ENCODE measurements at places on chromosomes 4 and X.

- no peak for DNase-seq
These were observed 407.0 kb downstream of the BCOR start for GRCh38 chrX:39690541-39691415.

DNA sequence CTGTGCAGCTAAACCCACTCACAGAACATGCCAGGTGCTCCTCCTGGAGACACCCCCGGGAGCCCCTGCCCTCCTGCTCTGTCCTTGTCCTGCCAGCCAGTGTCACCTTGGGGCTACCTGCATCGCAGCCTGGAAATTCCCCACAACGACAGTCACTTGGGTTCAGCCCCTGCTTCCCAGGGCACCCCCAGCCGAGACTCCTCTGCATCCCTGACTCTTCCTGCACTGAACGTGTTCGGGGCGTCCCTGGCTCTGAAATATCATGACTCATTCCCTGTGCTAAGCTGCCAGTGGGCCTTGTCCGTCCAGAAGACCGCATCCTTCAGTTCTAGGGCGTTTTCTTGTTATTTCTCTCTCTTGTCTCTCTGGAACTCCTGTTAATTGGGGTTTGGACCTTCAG lies 5.8 kb downstream of the CFAP99 start:
- DNase-seq: no peak

DNA sequence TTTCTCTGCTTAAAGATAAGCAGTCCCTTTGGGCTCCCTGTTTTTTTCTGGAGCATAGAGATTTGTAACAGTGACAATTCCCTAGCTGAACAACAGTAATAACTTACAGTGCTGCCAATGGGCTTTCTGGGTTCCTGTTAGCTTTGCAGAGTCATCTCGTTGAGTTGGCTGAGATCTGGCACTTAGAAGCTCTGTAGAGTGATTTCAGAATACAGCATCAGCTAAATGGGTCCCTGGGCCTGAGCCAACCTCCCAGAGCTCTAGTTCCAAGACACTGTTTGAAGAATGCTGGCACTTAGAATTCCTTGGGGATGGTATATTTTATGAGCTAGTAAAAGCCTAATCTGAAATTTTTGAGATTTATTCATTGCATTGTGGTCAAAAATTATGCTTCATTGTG lies 43.5 kb upstream of the SERTM2 start:
- no peak for DNase-seq

- DNase-seq: no peak
These were observed 225.8 kb downstream of the GABRG1 start for GRCh38 chr4:45897946-45898585.

- no peak for DNase-seq
These were observed 63.8 kb downstream of the SRPX start for GRCh38 chrX:38156838-38157237.

GRCh38 chr4:156946516-156947424 lies 24.8 kb downstream of the PDGFC start:
- DNase-seq: no peak

GRCh38 chr4:6449746-6450369 lies 22.6 kb downstream of the PPP2R2C start:
- no peak for DNase-seq

GRCh38 chr4:38819569-38819968 lies 15.0 kb upstream of the TLR1 start:
- no peak for DNase-seq

- DNase-seq: no peak
These were observed 21.6 kb upstream of the PDZD4 start for GRCh38 chrX:153851981-153852380.

DNA sequence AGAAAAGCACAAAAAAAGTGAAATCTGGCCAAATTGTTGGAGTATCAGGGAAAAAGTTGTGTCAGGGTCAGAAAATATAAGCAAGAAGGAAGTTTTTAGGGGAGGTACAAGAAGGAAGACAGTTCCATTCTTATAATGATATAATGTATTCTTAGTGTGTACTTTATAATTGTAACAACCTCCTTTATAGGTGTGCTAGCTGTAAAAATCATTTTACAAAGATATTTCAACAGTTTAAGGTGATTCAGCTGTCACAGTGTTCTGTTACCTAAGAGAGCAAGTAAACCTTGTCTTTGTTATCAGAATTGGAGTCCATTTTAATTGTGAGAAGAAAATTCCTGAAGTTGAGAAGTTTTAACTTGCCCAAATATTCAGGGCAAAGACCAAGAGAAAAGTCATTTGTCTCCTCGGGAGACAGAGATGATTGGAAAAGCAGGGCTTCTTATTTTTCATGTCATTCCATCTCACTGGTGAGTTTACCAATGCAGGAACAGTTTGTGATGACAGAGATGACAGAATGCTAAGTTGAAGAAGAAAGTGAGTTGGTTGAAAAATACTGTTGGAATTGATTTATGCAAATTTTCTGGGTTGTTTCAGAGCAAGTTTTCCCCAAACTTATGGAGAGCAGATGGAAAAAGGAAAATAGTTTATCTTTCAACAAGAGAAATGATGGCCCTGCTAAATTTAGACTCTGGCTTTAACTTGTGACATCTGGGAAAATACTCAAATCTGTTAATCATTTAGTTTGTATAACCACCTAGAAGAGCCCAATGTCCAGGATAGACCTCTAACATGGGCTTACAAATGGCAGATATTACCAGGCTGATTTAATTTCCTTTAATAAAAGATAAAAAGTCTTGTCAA lies 14.8 kb downstream of the INTS6L start:
- DNase-seq: no peak

GRCh38 chr4:7959078-7959477 lies 19.4 kb upstream of the AFAP1 start:
- no peak for DNase-seq

DNA sequence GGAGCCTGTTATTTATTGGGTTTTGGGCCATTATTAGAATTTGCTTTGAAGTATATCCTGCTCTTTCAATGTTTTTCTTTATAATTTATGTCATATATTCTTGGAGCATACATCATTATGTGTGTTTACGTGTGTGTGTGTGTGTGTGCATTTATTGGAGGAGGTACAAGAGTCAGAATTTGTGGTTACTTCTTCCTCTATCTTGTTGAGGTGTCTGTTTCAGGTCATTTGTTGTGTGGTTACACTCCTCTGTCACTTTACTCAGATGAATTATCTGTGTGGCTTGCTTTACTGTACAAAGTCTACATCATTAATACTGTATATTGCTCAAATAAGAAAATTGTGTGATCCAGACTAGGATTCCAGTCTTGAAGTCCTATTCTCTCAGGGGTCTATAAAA lies 1957.4 kb upstream of the TENM3 start:
- DNase-seq: no peak

GRCh38 chr4:15653864-15654592 lies 1.1 kb downstream of the FBXL5 start:
- DNase-seq: peak; percentile 40

DNA sequence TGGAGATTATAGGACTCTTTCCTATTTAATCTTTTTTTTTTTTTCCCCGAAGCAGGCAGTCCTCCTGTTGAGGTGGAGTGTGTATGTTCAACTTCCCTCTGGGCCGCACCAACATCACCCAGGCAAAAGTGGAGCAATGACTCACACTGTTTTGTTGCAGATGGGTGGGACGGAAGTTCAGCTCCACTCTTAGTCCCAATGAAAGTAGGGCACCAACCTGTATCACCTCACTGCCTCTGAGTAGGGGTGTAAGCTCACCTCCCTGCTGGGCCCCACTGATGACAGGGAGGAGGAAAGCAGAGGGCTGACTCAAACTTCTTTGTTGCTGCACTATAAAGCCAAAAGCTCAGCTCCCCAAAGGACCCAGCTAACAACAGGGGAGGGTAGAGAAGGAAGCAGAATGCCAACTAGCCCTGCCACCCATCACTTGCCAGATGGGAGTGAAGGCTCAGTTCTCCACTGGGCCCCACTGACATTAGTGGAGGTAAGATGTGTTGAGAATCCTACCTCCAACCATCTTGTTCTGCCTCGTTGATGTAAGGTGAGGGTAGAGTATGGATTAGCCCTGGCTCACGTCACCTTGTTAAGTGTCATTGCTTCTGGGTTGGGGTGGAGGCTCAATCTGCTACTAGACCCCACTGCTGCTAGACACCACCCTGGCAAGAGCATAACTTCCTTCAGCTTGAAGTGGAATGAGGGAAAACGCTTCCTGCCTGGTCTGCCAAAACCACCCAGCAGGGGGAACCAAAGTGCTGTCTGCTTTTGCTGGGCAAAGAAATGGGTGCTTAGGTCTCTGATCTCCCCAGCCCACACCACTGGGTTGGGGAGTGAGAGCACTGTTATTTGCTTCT lies 14.1 kb downstream of the RPS6KA3 start:
- peak; percentile 31 for DNase-seq

GRCh38 chr4:72427057-72427456 lies 142.0 kb downstream of the ADAMTS3 start:
- DNase-seq: no peak

GRCh38 chrX:35890699-35891098 lies 28.8 kb upstream of the CFAP47 start:
- no peak for DNase-seq

DNA sequence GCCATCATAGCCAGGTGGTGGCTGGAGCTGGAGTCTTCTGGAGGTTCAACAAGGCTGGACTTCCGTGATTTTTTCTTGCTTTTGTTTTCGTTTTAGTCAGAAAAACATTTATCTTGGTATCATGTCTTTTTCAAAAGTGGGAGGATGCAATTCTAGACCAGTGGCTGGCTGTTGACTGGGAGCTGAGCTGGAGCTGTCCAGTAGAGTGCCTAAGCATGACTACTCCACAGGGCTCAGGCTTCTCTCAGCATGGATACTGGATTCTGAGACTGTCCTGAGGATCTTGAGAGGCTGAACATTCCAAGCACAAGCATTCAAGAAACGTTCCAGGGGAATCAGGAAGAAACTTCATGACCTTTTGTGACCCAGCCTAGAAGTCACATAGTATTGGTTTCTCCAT lies 598.1 kb downstream of the MID1IP1 start:
- no peak for DNase-seq

GRCh38 chr4:179582164-179582905 lies 2140.1 kb upstream of the AGA start:
- DNase-seq: no peak

DNA sequence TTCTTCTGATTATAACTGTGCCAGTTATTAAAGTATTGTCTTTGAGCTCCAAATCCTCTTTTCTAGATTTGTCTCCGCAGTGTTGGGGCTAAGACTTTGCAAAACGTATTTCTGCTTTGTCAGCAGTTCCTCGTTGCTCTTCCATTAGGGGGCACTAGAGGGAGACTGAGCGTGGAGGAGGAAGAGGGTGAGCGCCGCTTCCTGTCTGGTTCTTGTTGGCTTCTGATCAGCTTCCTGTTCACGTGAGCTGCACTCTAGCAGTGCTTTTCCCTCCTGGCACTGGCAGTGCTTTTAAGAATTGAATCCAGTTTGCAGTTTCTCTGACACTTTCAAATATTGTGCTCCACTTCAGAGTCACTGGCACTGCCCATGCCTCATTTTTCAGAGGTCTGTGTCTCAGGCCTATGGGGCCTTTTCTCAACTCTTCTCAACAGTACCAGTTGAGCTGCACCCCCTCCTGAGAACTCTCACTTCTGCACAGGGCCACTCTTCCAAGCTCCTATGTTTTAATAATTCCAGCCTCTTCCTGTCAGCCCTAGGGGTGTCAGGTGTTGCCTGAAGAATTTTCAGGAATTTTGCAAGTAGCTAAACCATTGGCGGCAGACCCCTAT lies 54.4 kb upstream of the LCORL start:
- no peak for DNase-seq

GRCh38 chr4:58368221-58368620 lies 1258.0 kb upstream of the IGFBP7 start:
- no peak for DNase-seq

GRCh38 chrX:64176876-64177275 lies 28.6 kb downstream of the AMER1 start:
- no peak for DNase-seq

GRCh38 chrX:7109049-7109531 lies 38.4 kb upstream of the STS start:
- DNase-seq: no peak

GRCh38 chr4:159222043-159222552 lies 119.2 kb downstream of the RAPGEF2 start:
- DNase-seq: no peak

DNA sequence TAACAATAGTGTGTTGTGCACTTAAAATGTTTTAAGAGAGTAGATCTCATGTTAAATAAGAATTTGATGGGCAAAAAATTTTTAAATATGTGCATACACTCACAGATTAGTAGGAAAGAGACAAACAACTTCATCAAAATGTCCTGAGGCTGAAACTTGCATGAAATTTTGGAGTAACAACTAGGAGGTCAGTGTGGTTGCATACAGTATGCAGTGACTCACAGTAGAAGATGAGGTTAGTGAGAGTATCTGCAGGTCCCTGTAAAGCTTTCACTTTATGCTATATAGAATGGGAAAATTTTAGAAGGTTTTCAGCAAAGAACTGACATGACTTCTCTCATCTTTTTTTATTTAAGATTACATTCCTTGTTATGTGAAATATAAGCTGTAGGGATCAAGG lies 453.1 kb upstream of the KLHL4 start:
- DNase-seq: no peak

GRCh38 chr4:1050486-1051213 lies 39.2 kb downstream of the FGFRL1 start:
- DNase-seq: peak; percentile 74

GRCh38 chr4:16967722-16968121 lies 69.3 kb upstream of the LDB2 start:
- no peak for DNase-seq

GRCh38 chr4:112885897-112886296 lies 163.6 kb upstream of the ANK2 start:
- DNase-seq: no peak

DNA sequence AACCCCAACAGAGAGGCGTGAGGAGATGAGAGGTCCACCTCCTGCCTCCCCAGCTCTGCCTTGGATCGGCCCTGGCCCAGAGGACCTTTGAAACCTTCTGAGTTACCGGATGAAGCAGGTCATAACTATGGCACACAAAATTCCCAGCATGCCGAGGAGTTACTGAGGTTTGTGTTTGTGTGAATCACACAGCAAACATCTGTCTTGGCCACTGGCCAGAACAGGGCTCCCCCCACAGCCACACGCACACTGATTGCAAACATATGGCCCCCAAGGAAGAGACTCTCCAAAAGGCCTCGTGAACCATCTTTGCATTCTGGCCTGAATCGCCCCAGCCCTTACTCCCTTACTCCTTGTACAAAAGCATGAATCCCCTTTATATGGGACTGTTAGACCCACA lies 18.9 kb downstream of the RPS4X start:
- no peak for DNase-seq

- DNase-seq: no peak
These were observed 11.6 kb upstream of the MAGEB17 start for GRCh38 chrX:16155581-16156096.

DNA sequence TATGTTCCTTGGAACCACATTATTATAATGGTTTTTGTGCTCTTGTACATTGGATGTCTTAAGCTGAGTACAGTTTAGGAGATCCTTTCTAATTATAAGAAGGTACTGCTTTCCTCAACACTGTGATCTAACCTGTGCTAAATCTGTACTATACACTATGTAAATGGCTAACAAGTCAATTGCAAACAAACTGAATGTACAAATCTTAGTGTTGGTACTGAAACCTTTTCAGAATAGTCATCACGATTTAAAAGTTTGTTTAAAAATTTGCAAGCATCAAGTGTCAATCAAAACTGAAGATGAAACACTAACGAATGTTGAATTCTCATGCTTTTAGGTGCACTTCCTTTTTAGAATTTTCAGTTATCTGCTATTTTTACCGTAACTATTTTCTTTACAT lies 2090.4 kb upstream of the TENM3 start:
- DNase-seq: no peak

GRCh38 chr4:169968999-169969398 lies 57.2 kb downstream of the MFAP3L start:
- no peak for DNase-seq

- no peak for DNase-seq
These were observed 39.1 kb upstream of the TMEM192 start for GRCh38 chr4:165151734-165152133.

- DNase-seq: no peak
These were observed 110.6 kb upstream of the LIMCH1 start for GRCh38 chr4:41427306-41427882.
